Right ventricle myocardium superior (tissue), 1 donor: ENCODE measurements at places on chromosomes 2 and 18.

GRCh38 chr2:145692971-145693478 lies 1173.1 kb upstream of the ZEB2 start:
- no peak for DNase-seq

GRCh38 chr2:11716689-11717321 lies 29.6 kb upstream of the LPIN1 start:
- DNase-seq, result no peak

DNA sequence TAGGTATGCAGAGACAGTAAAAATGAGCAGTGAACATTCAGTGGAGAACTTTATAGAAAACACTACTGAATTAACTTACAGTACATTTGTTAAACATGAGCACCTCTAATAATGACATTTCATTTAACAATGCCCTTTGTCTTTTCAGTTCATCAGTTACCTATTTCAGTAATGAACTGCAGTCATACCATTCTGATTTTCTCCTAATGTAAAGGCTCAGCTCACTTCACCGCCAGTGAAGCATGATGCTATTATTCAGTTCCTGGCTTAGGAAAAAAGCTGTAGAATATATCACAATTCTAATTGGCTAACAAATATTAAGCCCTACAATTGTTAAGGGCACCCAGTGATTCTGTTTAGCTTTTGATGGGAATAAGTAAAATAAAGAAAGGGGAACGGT lies 37.1 kb upstream of the CCDC93 start:
- DNase-seq, result no peak

GRCh38 chr2:46001290-46001689 lies 295.9 kb upstream of the EPAS1 start:
- DNase-seq, result no peak

DNA sequence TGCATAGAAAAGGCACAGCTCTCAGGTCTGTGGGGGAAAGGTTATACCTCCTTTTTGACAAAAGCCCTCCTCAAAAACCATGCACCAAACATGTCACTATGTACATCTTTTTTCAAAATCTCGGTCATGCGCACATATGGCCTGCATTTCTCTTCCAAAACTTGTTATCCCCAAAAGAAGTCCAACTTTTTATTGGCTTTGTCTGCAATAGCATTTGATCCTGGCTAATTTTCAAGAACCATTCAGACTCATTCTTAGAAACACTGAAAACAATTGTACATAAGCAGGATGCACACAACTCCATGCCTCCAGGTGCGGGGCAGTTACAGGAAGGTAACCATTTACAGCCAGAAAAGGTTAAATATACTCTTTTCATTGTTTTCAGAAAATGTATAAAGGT lies 21.9 kb downstream of the SERTAD2 start:
- no peak for DNase-seq

DNA sequence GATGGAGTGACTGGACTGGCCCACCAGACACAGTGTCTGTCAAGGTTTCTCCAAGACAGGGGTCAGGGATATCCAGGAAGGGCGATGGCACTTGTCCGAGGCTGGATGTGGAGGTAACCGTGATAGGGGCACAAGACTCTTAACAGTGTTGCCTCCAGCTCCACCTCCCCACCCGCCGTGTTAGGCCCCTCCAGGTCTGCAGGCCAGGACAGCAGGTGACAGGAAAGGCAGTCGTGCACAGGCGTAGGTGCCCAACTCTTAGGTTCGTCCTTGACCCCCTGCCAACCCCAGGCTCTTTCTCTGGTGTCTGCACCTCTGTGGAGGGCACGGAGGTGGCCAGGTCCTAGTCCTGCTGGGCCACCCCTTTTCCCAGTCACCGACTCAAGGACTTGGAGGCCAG lies 10.1 kb downstream of the ITM2C start:
- DNase-seq, result peak; percentile 29

DNA sequence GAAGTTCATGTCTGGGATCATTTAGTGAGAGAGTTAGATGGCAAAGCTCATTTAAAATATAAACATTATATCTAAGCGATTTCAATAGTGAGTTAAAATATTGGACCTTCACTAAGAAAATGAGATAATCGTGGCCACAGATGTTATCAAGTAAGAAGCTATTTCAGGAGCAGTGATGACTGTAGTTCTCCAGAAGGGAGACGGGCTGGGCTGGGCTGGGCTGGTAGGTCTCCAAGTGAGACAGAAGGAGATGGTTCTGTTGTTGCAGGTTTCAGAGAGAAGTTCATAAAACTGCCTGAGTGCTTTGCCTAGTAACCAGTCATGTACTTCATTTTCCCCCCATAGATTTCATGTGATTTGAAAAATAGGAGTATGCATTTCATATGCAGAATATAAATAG lies 130.1 kb upstream of the DAPL1 start:
- no peak for DNase-seq

- DNase-seq, result no peak
These were observed 87.2 kb downstream of the PPP1R1C start for GRCh38 chr2:182072861-182073260.

GRCh38 chr2:238462782-238463396 lies 36.2 kb downstream of the ASB1 start:
- no peak for DNase-seq

DNA sequence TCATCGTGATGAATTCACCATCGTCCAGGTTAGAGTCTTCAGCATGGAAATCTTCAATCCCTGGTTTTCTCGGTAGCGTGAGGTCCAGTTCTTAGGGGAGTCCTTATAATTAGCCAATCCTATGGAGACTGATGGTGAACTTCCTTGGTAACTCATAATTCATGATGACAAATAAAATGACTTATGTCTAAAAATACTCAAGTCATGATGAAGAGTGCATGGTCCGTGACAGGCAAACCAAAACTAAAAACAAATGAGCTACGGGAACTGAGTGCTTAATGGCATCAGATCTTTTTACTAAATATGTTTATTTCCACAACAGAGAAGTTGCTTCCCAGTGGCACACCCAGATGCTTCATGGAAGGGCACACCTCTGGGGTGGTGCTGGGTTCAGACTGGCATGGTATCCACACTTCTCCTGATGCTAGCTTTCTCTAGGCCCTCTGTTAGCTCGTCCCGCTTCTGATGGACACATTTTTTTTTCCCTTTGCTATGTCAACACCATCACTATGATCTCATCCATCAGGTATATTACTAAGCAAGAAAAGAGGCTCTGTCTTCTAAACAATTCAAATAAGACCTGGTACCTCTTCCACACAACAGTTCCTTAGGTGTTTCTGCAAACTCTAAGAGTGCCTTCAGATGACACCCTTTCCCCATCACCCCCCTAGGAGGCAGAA lies 92.8 kb upstream of the NEDD4L start:
- DNase-seq, result no peak

- DNase-seq, result no peak
These were observed 175.1 kb downstream of the CDH19 start for GRCh38 chr18:66428795-66429194.

- no peak for DNase-seq
These were observed 49.9 kb downstream of the VSNL1 start for GRCh38 chr2:17590342-17590911.

GRCh38 chr2:112481528-112482233 lies at the start of gene TTL:
TTL (plus strand) TSS chr2:112482156; CDS start chr2:112482345, 189 bp downstream.
- peak; percentile 89 for DNase-seq

GRCh38 chr2:240151477-240152031 lies 11.1 kb upstream of the OTOS start:
- DNase-seq, result peak; percentile 62
